ENCODE measurements at places on chromosomes 5 and 9.

DNA sequence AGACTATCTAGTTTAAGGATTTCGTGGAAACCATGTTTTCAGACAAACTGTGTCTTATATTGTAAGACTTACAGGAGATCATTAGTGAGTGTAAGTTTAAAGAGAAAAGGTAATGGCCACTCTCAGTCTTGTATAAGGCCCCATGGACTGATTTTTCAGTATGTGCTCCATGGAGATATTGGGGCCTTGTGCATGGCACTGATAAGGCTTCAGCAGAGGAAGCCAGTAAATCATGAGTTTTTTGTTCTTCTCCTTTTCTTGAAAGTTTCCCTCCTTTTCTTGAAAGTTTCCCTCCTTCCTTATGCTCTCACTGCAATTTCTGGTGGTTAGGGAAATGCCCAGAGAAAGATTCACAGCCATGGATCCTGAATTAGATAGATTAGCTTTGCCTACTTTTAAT, 471.3 kb downstream of the LRRC70 start:
- no peak for DNase-seq

- no peak for DNase-seq
Observed at GRCh38 chr9:8694983-8695588, 895.5 kb upstream of the DMAC1 start.

DNA sequence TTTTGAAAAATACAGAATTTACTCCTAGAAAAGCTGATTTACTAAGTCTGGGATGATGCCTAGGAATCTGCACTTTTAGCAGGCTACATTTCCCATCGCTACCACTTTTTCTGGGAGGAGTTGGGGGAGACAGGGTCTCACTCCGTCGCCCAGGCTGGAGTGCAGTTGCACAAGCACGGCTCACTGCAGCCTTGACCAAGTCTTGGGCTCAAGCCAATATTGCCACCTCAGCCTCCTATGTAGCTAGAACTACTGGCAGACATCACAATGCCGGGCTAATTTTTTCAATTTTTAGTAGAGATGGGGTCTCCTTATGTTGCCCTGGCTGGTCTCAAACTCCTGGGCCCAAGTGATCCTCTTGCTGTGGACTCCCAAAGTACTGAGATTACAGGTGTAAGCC, 85.9 kb downstream of the NR6A1 start:
- DNase-seq: no peak

DNA sequence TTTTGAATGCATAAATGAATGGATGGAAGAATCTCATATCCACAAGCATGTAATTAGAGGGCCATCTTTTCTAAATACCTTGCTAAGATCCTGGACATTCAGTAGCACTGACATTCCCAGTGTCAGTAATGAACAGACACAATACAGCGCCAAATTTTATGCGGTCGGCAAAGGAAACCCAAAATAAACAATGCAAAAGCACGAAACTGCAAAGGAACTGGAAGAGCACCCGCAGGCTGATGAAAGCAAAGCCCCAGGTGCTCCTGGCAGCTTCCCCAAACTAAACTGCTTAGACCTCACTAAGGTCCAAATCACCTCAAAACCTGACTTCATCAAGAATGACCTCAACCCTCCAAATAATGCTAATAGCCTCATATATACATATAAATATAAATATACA, 102.0 kb downstream of the GPR21 start:
- DNase-seq: no peak
